ENCODE measurements at places on chromosomes 1 and 21. TPM values are rescaled to one million over a fixed set of nuclear protein-coding genes. Genes with fewer than 3 reads are reported as not detected.

DNA sequence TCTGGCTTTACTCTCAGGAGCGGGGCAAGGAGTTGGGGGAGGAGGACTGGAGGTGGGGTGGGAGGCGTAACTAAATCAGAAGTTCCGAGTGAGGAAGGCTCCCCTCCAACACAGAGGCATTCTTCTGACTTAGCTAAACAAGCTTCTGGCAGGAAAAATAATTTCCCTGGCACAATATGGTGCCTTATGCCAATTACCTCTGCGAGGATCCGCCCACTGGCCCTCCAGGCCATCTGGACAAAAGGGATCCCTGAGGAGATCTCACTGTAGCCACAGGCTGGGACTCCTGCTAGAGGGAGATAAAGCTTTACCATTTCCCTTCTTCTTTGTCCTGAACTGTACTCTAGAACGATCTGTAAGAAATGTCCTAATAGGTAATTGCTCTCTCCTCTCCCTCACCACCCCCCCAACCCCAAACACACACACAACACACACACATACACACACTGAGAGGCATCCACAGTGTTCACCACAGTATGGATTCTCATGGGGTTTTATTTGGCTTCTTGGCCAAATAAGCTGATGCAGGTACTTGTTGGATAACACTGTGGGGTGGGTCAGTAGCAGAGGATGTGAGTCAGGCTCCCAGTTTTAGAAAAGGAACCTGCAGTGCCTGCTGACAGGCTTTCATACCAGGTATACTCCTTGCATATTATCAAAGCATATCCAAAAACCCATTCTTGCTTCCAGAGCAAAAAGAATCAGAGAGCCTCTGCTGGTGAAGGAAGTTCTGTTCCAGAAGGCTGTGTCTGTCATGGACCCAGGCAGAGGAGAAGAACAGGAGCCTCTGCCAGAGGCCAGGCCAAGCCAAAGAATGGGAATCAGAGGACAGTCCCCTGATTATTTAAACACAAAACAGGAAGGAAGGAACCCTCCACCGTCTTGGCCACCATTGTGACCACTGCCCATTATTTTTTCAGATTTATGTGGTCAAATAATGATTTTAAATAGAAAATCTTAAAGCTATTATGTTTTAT is 169.1 kb downstream of the C1orf21 start:
- DNase-seq, result no peak

DNA sequence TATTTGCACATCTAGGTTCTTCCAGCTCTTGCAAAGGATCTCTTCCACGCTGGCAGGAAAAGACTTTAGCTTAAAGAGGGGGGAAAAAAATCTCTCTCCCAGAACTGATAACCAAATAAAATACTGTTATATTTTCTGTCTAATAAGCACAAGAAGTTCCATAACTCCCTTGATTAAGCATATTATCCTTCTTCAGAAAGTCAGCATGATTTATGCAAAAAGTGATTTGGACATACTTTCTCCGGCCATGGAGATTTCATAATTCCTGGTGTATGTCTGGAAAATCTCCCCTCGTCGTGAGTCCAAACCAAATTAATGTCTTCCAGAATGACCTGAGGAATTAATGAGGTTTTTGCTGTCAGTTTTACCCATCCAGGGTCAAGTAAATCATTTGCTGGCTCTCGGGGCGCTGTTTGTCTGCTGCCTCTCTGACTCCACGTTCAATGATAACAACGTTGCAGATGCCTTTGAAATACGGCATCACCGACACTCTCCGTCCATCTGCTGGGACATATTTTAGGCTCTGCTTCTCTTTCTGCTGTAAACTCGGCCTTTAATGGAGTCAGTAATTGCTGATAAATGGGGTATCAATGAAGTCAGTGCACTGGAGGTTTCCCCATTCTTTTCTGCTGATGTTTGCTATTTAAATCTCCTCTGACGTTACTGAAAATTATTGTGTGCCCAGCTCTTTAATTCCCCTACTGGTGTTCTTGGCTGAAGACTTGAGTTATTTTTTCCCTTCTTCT is 112.9 kb downstream of the HLX start:
- no peak for DNase-seq

DNA sequence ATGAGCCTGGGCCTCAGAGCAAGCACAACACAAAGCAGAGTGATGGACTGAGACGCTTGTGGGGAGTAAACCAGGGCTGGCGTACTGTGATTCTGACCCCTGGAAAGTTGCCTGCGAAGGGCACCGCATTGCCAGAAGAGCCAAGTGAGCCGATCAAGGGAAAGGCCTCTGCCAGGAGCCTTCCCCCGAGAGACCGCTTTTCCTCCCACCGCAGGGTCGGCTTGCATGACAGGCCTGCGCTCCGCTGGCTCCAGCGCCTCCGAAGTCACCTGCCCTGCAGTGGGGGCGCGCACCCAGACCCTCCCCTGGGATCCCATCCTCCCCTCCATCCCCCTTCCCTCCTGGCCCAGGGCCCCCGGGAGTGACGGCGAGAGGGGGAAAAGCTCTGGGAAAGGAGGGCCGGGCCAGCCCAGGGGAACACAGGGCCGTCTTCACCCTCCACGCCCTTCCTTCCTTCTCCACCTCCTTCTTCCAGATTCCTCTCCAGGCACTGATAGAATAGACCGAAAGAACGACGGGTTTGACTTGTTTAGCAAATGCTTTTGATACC is 165.0 kb downstream of the TRIM33 start:
- no peak for DNase-seq

DNA sequence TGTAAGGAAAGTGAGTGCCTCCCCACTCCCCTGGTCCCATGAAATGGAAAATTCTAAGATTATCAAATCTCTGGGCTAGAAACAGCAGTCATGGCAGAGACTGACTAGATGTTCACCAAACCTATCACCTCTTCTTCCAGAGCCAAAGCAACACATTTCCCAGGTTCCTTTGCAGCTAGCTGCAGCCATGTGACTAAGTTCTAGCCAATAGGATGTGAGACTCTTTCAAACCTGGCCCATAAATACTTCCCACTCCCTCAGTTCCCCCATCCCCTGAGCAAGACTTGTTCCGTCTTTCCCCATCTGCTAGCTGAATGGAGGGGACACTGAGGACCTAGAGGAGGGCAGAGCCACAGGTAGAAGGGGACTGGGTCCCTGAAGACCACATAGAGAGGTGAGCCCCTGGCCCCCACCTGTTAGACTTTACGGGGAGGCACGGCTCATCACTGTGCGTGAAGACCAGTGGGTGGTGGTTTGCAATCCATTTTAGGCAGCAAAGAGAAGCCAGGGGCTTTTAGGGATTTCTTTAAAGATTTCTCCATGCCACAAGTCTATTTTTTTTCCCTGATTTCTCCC is 17.2 kb downstream of the FAM43B start:
- no peak for DNase-seq

DNAI4 gene
- 10.2 TPM for total RNA-seq

GRCh38 chr21:35127851-35128250 is 78.7 kb upstream of the RUNX1 start:
- no peak for DNase-seq

DNA sequence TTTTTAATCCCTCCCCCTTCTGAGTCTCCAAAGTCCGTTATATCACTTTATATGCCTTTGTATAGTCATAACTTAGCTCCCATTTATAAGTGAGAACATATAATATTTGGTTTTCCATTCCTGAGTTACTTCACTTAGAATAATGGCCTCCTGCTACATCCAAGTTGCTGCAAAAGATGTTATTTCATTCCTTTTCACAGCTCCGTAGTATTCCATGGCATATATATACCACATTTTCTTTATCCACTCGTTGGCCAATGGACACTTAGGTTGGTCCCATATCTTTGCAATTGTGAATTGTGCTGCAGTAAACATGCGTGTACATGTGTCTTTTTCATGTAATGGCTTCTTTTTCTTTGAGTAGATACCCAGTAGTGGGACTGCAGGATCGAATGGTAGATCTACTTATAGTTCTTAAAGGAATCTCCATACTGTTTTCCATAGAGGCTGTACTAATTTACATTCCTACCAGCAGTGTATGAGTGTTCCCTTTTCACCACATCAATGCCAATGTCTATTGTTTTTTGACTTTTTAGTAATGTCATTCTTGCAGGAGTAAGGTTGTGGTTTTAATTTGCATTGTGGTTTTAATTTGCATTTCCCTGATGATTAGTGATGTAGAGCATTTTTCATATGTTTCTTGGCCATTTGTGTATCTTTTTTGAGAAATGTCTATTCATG is 12.3 kb downstream of the MAN1C1 start:
- DNase-seq, result no peak

OR10Z1 gene
- not detected for total RNA-seq

DNA sequence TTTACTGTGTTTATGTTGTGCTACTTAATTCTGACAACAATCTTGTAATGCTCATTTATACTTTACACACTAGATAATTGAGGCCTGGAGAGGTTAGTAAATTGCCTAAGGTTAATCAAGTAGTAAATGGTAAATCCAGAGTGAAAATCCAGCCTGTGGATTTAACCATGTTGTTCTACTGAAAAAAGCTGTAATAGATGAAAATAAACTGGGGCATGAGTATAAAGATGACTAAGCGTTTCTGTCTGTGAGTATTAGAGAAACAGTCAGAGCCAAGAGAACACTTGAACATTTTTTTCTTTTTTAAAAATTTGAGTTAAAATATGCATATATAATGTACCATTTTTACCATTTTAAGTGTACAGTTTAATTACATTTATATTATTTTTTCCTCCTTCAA is 47.9 kb upstream of the LEPR start:
- DNase-seq, result no peak

- DNase-seq, result no peak
Measured at GRCh38 chr1:197469620-197470210, 201.7 kb downstream of the CRB1 start.

DNA sequence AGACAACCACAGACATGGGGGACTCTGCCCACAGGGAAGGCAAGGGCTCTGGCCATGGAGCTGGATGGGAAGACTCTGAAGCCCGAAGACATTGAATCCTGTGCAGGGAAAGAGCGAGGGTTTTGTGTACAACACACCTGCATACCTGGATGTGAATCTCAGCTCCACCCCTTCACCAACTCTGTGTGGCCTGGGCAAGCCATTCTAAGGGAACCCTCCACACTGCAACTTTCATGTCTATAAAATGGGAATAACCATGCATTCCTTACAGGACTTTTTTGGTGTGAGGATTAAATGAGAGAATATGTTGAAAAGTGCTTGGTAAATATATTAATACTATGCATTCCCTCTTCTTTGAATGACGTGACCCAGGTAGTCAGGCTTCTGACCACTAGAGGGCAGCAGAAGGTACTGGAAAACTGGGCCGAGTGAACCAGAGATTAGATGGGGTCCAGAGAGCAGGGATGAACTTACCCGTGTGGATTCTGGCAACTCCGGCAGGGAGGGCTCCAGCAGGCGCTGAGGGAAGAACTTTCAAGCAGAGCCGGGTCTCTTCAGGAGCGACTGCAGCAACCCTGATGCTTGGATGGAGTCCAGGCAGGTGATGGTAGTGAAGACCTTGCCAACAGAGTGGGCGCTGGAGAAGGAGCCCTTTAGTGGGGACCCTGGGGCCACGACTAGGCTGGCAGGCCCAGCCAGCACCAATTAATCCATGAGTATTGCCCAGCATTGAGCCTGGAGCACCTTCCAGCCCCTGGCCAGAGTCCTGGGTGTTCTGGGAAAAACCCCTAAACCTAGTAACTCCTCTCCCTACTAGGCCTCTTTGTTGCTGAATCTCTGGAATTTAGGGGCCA is 834 bp upstream of the ELF3 start:
- no peak for DNase-seq

DNA sequence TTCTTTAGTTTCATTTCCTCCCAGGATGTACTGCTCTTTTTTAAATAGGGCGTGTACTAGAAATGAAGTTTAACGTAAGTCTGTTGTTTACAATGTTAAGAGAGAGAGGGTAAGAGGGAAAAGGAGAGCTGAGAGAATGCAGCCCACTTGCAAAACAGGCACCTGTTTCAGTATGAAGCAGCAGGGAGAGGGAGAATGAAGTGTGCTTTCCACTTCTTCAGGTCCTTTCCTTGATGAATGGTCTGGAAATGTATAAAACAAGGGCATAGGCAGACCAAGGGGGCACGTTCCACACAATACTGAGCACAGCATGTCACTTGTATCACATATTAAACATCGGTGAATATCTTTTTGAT is 2.0 kb downstream of the KCNA3 start:
- no peak for DNase-seq

DNA sequence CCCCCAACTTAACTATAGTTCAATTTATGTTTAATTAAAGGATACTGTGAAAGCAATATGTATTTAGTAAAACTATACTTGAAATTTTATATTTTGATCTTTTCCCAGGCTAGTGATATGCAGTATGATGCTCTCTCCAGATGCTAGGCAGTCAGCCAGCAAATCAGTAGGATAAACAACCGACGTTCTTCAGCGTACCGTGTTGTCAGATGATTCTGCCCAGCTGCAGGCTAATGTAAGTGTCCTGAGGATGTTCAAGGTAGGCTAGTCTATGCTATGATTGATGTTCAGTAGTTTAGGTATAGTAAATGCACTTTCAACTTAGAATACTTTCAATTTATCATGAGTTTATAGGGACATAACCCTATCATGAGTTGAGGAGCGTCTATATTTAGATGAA is 762.6 kb downstream of the MRPL39 start:
- no peak for DNase-seq

DNA sequence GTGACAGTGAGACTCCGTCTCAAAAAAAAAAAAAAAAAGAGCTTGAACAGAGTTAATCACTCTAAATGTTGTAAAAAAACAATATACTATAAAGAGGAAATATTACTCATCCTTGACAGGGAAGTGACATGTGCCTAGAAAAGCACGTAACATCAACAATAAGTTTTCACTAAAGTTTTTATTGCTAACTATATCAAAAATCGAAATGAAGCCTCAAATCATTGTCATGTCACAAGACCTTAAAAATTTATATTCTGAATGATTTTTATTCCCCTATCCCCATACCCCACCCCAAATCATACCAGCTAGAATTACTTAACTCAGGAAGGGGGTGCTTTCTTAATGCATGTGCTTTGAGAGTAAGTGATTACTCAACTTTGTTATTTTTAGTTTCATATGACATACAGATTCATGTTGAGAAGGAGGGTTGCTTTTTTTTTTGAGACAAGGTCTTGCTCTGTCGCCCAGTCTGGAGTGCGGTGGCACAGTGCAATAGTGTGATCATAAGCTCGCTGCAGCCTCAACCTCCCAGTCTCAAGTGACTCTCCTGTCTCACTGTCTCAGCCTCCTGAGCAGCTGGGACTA is 53.6 kb upstream of the MUTYH start:
- no peak for DNase-seq

DNA sequence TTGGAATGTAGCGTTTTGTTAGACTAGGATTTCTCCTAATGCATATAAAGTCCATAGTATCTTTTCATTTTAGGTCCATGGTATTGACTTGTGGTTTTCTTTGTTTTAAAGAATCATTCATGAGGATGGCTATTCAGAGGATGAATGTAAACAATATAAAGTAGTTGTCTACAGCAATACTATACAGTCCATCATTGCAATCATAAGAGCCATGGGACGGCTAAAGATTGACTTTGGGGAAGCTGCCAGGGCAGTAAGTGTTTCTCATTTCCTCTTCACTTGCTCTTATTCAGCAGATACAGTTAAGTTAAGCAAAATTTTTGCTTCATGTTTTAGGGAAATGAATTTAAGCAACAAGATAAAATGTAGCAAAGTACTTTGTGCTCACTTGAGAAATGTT is 25.4 kb downstream of the GNAI3 start:
- no peak for DNase-seq

Data from upper lobe of right lung (tissue), 1 donor.